ENCODE measurements at places on chromosomes 12 and 14. TPM values are rescaled to one million over a fixed set of nuclear protein-coding genes. Genes with fewer than 3 reads are reported as not detected.

DNA sequence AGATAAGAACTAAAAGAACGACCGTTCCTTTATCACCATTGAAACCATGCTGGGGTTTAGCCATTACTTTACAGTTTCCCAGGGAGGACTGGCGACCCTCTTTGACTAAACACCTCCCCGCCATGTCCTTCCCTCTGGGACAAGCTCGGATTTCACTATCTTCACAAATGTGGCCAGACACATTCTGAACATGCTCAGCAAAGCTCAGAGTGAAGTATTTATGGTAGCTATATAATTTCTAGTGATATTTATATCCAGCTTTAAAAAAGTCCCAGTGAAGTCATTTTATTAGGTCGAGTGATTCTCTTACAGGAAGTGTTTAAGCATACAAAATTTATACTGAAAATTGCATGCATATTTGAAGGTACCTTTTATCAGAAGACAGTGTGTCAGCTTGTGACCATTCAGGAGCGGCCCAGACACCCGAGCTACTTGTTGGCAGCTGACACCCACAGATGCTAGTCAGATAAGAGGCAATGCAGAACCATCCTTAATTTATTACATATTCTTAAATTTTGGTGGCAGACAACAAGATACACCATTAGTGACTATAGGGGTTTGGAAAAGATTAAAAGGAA lies 36.8 kb downstream of the NIN start:
- no peaks in the 10 kb centered on the region for H3K27me3 ChIP-seq
- DNase-seq = no peak
- peak overlapping the region; percentile 82 for H3K27ac ChIP-seq
- peaks cover 37% of the 10 kb centered on the region for H3K4me1 ChIP-seq
- no peaks in the 10 kb centered on the region for H3K36me3 ChIP-seq

- H3K36me3 ChIP-seq = no peaks in the 10 kb centered on the region
- no peaks in the 10 kb centered on the region for H3K4me1 ChIP-seq
- H3K27me3 ChIP-seq = no peaks in the 10 kb centered on the region
- no peak for DNase-seq
- no peak overlapping the region for H3K4me3 ChIP-seq
Observed at GRCh38 chr14:88289234-88289633, 33.8 kb downstream of the KCNK10 start.

DNA sequence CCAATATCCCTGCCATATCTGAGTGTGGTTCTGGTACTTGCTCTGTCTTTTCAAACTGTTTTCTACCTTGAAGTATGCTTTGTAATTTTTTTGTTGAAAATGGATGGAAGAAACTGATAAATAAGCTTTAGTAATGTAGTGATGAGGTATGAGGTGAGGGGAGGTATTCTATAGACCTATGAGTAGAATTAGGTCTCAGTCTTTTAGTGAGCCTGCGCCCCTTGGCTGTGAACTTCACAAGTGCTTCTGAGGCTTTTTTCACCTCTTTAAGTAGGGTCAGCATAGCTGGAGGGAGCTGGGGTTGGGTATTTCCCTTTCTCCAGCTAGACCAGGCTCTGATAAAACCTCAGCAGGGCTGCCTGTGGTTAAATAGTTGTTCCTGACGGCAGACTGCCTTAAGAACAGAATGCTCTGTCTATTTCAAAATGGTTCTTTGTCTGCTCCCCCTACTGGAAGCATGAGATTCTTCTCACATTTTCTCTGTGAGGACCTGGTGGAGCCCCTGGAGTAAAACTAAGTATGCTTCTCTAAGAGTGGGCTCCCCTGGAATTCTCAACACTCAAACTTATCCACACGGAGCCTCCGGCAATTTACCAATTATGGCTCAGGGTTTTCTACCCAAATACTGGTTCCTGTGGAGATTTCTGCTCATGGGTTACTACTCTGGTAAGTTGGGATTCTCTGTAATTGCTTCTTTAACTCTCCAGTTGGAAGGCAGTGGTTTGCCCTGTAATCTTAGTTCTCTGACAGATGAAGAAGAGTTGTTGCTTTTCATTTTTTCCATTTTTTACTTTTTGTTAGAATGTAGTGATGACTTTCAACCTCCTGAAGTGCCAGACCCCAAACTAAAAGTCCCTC lies 13.1 kb downstream of the KRT5 start:
- peaks cover 2% of the 10 kb centered on the region for H3K27me3 ChIP-seq
- H3K4me1 ChIP-seq = no peaks in the 10 kb centered on the region
- H3K36me3 ChIP-seq = no peaks in the 10 kb centered on the region
- no peak for DNase-seq
- H3K27ac ChIP-seq = no peak overlapping the region
- H3K4me3 ChIP-seq = no peak overlapping the region

DNA sequence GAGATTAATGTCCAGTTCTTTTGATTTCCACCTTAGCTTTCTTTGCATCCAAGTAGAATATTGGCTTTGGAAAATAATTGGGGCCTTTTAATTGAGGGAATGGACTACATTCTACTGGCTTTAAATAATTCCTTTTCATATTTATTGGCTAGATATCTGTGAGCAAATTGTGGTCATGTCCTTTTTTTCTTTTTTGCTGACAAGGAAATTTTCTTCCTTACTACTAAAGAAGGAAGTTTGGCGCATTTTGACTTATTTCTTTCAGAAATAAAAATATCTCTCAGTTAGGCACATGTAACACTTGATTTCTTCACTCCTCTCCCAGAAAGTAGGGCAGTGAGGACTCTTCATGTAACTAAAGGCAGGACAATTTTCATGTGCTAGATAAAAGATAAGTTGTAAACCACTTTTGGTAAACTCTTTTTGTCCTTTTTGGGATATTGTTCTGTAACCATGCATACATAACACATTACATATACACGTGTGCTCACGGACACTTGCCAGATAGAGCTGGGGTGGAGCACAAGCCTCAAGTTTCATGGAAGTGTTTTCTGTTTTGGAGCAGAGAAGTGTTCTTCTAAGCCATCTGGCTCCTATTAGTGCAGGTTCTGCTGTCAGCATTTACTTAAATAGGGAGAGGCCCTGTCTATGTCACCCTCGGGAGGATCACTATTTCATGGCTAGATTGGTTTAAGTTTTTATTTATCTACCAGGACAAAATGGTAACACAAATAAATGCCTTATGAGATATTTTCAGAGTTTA lies 85.1 kb upstream of the LRIG3 start:
- no peak overlapping the region for H3K4me3 ChIP-seq
- H3K27me3 ChIP-seq = no peaks in the 10 kb centered on the region
- DNase-seq = no peak
- peaks cover 5% of the 10 kb centered on the region for H3K4me1 ChIP-seq
- no peaks in the 10 kb centered on the region for H3K36me3 ChIP-seq

CLEC2A gene
- total RNA-seq = not detected

DNA sequence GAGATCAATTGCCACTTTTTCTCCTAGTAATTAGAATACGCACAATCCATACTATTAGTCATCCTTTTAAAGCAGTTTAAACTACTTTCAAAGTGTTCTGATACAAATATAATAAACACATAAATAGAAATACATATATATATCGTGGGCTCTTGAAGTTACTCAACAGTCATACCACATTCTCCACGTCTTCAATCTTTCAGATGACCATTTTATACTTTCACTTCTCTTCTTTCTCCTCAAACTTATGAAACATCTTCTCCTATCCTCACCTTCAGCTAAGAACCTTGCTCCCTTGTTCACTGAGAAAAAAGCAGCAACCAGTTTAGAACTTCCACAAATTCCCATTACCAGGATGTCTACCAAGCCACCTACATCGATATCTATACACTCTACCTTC lies 19.2 kb downstream of the CEP290 start:
- H3K27me3 ChIP-seq = no peaks in the 10 kb centered on the region
- no peaks in the 10 kb centered on the region for H3K36me3 ChIP-seq
- no peak for DNase-seq
- H3K4me1 ChIP-seq = no peaks in the 10 kb centered on the region

DNA sequence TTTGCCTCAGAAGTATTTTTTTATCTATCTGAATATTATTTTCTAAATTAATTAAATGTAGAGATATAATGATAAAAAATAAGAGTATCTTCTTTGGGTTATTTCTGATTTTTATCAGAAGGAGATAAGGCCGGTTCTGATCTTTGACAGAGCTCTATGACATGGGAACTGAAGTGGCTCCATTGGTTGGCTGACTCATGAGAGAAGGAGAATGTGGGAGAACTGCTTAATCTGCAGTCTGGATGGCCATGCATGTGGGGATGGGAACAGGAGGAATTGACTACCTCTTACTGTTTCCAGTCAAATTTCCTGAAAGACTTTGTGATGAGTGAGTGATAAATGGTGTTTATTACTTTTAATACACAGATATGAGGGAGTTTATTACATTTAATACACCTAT lies 155.8 kb upstream of the ATP2B1 start:
- H3K4me3 ChIP-seq = no peak overlapping the region
- DNase-seq = no peak
- H3K4me1 ChIP-seq = no peaks in the 10 kb centered on the region
- H3K27ac ChIP-seq = no peak overlapping the region
- no peaks in the 10 kb centered on the region for H3K36me3 ChIP-seq
- no peaks in the 10 kb centered on the region for H3K27me3 ChIP-seq

GRCh38 chr14:91872517-91873470 lies 5.5 kb upstream of the TC2N start:
- no peaks in the 10 kb centered on the region for H3K36me3 ChIP-seq
- H3K27ac ChIP-seq = peak overlapping the region; percentile 60
- no peaks in the 10 kb centered on the region for H3K27me3 ChIP-seq
- peaks cover 7% of the 10 kb centered on the region for H3K4me1 ChIP-seq

- H3K27ac ChIP-seq = no peak overlapping the region
- no peaks in the 10 kb centered on the region for H3K27me3 ChIP-seq
- H3K4me3 ChIP-seq = no peak overlapping the region
Observed at GRCh38 chr12:13680916-13681315, 300.5 kb downstream of the GRIN2B start.

DNA sequence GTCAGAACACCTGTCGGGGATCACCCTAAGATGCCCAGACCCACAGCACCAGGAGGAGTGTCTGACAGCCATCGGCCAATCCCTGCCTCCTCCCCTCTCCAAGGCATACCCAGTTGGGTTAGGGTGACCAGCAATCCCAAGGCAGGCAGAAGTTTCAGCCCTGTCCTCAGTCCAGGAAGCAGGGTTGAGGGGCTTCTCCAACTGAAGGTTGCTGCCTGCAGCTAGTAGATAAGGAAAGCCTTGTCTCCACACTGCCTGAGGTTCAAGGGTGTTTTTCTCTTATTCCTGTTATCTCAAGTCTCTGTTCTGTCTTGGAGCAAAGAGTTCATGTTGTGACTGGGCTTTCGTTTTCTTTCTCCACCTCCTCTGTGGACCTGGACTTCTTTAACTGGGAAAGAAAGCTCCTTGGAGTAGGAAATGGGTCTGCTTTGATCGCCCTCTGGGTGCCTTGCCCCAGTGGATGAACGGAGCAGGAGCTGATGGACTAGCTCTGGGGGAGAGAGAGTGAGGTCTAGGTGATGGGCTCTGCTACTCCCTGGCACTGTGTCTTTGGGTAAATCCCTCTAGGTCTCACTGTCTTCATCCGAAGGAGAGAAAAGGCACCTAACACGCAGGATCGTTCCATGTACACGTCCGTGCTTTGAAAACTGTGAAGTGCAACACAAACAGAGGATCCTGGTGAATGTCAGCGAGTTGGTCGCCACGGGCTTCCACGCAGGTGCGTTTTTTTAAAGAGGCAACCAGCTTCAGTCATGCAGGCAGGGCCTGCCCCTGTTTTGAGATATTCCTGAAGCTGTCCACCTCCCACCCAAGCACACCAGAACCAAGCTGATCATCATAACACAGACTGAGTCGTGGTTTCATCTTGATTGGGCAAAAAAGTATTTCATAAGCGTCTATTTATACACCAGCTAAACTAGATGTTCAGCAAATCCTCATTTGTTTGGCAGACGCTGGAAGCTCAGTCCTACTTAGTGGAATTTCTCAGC lies 52.5 kb upstream of the FOXN3 start:
- peaks cover 19% of the 10 kb centered on the region for H3K4me1 ChIP-seq
- no peaks in the 10 kb centered on the region for H3K27me3 ChIP-seq
- no peaks in the 10 kb centered on the region for H3K36me3 ChIP-seq
- no peak overlapping the region for H3K27ac ChIP-seq
- DNase-seq = no peak

DNA sequence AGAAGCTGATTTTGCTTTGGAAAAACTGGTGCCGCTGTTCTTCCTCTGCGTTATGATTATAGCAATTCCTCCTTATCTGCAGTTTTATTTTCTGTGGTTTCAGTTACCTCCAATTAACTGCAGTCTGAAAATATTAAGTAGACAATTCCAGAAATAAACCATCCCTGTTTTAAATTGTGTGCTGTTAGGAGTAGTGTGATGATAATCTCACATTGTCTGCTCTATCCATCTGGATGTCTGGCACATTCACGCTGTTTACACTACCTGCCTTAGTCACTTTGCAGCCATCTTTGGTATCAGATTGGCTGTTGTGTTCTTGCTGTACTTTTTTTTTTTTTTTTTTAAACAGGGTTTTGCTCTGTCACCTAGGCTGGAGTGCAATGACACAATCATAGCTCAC lies 141.0 kb downstream of the GRIP1 start:
- H3K4me1 ChIP-seq = no peaks in the 10 kb centered on the region
- H3K4me3 ChIP-seq = no peak overlapping the region
- H3K36me3 ChIP-seq = no peaks in the 10 kb centered on the region
- no peak for DNase-seq
- no peaks in the 10 kb centered on the region for H3K27me3 ChIP-seq

DNA sequence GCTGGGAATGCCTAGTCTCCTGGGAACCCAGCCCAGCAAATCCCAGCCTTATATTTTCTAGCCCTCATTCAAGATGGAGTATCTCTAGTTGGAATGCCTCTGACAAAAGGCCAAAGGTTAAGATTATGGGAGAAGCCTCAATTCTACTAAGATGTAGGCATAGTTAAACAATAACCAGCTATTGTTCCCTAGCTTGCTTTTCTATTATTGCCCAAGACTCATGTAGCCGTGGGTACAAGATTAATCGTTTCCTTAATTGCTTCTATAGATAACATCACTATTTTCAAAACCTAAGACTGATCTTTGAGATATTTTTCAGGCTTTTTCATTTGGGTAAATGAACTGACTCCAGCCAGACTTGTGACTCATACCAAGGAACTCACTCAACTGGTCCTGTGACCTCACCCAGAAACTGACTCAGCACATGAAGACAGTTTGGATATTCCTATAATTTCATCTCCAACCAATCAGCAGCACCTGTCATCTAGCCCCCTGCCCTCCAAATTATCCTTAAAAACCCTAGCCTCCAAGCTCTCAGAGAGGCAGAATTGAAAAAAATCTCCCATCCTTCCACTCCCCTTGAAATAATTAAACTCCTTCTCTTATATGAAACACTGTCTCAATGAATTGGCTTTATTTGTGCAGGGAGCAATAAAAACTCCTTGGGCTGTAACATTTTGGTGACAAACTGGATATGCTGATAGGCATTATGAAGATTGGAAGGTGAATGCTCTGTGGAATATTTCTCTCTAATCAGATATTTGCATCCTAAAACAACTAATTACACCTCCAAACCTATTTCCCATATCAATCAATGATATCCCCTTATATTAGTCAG lies 589.0 kb downstream of the C12orf50 start:
- no peaks in the 10 kb centered on the region for H3K36me3 ChIP-seq
- no peaks in the 10 kb centered on the region for H3K27me3 ChIP-seq
- H3K27ac ChIP-seq = no peak overlapping the region
- no peak for DNase-seq
- H3K4me3 ChIP-seq = no peak overlapping the region
- H3K4me1 ChIP-seq = no peaks in the 10 kb centered on the region

VWF gene
- total RNA-seq = 118 TPM

PLEKHD1 gene
- total RNA-seq = not detected

- H3K27ac ChIP-seq = no peak overlapping the region
- no peak for DNase-seq
- H3K4me1 ChIP-seq = no peaks in the 10 kb centered on the region
Observed at GRCh38 chr12:71541583-71541982, 102.0 kb downstream of the LGR5 start.

GRCh38 chr12:57754411-57755193 lies at the start of gene MARCHF9:
Gene MARCHF9, plus strand, starts transcription at chr12:57755103. Its CDS starts 426 bp downstream, at chr12:57755529.
- H3K36me3 ChIP-seq = peaks cover 35% of the 10 kb centered on the region
- no peaks in the 10 kb centered on the region for H3K27me3 ChIP-seq
- H3K4me3 ChIP-seq = peak within 1 kb of the TSS; percentile 67

- no peak for DNase-seq
- peaks cover 5% of the 10 kb centered on the region for H3K4me1 ChIP-seq
Observed at GRCh38 chr14:58812050-58812910, 174.5 kb downstream of the DACT1 start.

Measured in gastrocnemius medialis (tissue), 4 donors.